Activated CD8-positive, alpha-beta memory T cell treated with anti-CD3 and anti-CD28 coated beads for 48 hours (primary cell): ENCODE measurements at places on chromosomes 3 and 15.

GRCh38 chr3:153704115-153704514 lies 417.1 kb upstream of the ARHGEF26 start:
- DNase-seq: no peak

DNA sequence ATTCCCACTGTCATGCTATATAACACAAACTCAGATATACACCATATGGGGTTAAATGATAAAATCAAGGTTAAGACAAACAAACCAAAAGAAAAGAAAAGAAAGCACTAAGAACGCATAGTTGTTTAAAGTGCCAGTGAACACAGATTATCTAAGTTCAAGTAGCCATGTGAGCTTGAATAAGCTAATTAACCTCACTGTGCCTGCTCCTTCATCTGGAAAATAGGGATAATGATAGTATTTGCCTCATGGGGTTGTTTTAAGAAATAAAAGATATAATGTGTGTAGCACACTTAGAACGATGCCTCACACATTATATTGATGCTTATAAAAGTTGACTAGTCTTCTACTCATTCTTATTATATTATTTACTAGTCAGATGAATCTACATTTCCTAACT lies 72.6 kb upstream of the IL12A start:
- DNase-seq: no peak

DNA sequence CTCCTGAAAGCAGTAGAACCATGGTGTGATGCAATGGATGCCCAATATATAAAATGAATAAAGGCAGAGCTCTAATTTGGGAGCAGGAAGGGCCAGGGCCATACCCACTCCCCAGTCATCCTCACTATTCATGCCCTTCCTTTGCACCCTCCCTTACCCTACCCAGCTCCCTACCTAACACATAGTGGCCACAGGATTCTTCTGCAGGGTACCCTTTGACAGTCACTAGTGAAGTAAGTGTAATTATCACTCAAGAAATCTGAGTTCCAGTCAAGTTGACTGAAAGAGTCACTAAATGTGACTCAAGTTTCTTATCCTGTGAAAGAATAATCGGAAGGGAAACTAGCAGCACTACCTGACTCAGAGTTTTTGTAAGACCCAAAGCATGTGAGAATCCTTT lies 69.2 kb downstream of the RASA2 start:
- DNase-seq: no peak

GRCh38 chr3:187810021-187810446 lies 64.8 kb upstream of the BCL6 start:
- DNase-seq: no peak

DNA sequence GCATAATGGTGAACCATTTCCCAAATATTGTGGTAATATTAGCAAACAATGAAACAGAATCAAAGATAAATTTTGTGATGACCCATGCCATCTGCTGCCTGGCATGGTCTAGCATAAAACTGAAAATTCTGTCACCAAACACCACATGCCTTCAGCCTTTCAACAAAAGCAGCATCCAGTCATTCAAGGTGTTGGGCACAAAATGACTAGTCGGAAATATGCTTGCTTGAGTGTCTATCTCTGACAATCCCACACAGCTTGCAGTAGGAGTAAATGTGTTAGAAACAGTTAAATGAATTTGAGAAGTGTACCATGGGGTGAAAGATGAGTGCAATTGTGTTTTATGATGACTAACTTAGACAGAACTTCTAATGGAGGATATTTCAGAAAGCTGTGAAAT lies 61.7 kb upstream of the CDIN1 start:
- DNase-seq: no peak

GRCh38 chr3:13064964-13065363 lies 8.3 kb downstream of the IQSEC1 start:
- DNase-seq: no peak

- no peak for DNase-seq
Observed at GRCh38 chr3:184694133-184694665, 17.7 kb downstream of the MAGEF1 start.

DNA sequence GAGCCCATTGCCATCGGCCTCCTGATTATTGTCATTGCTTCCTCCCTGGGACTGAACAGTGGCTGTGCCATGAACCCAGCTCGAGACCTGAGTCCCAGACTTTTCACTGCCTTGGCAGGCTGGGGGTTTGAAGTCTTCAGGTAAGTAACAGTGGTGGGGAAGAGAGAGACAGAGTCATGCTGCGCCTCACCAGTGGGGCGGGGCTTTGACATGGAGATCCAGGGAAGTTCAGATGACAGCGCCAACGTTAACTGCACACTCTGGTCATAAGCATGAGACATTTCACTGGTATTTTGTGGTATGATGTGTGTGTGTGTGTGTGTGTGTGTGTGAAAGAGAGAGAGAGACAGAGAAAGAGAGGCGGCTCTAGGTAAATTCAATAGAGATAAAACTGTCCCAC lies 41.0 kb downstream of the AQP9 start:
- DNase-seq: no peak

GRCh38 chr3:172107403-172107802 lies 68.0 kb downstream of the FNDC3B start:
- no peak for DNase-seq

DNA sequence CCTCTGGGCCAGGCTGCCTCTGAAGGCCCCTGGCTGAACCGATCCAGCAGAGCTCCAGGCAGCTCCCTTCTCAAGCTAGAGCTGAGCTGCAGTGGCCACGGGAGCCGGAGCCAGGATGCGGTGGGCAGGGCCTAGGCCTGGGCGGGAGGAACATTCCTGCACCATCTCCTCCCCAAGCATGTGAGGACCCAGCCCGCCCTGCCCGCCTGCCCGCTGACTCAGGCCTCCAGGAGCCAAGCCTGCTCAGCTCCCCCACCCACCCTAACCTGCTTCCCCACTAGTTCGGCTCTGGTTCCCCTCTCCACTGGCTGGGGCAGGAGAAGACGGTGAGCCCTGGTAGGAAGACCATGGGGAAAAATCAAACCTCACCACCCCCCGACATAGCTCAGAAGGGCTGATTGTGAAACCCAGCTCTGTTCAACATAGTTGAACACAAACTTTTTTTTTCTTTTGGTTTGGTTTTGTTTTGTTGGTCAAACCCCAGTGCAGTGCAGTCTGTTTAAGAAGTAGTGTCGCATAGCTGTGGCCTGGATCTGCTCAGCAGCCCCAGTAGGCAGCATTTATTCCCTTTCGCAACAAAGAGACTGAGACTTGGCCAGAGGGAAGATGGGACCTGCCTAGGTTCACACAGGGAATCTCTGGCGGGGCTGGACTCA lies 13.5 kb downstream of the SNX33 start:
- no peak for DNase-seq

- DNase-seq: no peak
Observed at GRCh38 chr3:59553076-59553475, 503.3 kb upstream of the CFAP20DC start.

DNA sequence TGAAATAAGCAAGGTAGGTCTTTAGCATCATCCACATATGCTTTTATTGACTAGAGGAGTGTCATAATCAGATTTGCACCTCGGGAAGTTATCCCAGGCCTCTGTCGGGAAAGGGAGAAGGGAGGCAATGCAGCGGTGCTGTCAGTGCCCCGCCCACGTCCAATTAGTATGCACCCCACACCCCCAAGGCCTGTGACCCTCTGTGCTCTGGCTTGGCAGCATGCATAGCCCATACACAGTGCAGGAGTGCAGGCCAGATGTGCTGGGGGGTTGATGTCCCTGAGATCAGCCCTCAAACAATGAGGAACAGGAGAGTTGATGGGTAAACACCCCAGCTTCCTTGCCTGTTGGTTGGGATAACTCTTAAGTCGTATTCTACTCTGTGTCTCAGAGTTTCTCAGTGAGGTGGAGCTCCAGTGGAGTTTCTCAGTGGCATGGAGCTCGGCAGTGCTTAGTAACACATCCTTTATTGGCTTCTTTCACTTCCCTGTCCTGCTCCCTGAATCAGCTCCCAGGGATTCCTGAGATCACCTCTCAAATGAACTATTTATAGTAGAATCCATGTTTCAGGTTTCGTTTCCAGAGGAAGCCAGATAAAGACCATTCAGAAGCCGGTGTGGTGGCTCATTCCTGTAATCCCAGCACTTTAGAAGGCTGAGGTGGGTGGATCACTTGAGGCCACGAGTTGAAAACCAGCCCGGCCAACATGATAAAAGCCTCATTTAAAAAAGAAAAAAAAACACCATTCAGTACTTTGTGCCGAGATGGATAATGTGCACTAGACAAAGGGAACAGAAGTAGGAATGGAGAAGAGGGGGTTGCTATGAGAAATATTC lies 26.7 kb upstream of the NDUFB4 start:
- no peak for DNase-seq

DNA sequence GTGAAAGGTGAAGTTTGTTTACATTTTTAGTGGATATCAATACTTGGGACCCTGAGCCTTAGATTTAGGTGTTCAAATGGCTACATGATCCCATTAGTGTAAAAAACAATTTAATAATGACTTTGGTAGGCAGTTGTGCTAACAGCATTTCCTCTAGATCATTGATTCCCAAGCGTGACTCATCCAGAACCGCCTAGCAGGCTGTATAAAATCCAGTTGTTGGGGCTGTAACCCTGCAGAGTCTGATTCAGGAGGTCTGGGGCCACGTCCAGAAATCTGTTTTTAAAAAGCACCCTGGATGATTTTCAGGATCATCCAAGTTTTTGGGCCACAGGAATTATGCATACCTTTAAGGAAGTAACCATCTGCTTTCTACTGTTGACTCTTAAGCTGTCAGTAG lies 156.4 kb downstream of the TP63 start:
- no peak for DNase-seq

- no peak for DNase-seq
Observed at GRCh38 chr3:132034097-132034485, 723 bp downstream of the CPNE4 start.

DNA sequence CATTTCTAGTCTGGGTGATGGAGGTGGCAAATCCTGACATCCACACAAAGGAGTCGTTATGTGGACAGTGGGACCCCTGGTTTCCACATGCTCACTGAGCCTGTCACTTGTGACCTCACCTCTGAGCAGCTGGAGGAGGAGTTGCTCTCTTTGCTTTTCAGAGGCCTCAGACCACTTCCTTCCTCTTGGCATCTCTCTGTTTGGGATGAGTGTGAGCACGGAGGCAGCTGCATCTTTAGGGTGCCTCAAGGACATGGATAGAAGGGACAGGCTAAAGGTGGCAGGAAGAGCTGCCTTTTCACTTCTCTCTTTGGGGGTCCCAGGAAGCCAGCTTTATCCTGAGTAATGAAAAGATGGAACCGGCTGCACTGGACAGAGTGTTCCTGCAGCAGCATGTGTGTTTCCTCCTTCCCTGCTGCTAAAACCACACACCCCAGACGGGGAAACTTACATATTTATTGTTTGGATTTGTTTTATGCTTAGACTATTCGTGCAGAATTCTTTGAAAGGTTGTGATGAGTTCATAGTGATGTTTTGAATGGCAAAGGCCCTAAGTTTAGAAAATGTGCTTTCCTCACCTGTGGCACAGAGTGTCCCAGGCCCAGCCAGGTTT lies 31.8 kb downstream of the GPR171 start:
- no peak for DNase-seq

GRCh38 chr3:25287291-25287884 lies 140.7 kb upstream of the RARB start:
- no peak for DNase-seq

DNA sequence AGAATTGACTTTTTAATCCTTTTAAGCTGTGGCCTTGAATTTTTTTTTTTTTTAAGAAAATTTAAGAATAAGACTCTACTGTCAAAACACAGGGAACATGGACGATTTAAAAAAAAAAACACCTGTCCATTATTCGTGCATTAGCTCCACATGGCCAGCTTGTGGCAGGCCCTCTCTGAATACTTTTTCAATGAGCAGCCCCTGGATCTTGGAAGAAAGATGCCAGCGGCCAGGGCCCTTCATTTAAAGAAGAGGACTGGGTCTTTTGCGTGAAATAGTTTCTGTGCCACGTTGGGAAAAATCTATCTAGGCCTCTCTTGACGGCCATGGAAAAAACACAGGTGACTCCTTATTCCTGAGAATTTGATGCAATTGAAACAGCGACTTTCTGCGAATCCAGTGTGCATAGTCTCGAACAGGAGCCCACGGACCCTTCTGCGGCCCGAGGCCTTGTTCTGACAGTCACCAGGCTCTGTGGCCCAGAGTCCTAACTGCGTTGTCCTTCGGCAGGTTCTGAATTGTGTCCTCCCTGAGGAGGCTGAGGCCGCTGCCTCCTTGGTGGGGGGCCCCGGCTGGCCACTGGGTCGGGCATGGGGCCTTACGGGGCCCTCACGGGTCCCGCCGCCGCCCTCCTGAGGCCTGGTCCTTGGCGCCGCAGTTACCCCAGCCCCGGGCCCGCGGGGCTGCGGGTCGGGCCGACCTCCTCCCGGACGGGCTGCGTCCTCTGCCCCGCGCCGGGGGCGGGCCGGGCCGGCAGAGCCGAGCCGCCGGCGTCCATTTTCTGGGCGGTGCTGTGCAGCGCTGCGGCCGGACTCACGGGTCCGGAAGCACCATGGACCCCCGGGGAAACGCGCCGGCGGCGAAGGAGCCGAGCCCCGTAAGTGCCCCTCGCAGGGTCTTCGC lies 33.5 kb downstream of the ZBTB38 start:
- DNase-seq: no peak

- no peak for DNase-seq
Observed at GRCh38 chr3:156471431-156471830, 83.5 kb downstream of the SSR3 start.

- DNase-seq: no peak
Observed at GRCh38 chr3:126108676-126109050, 24.7 kb upstream of the SLC41A3 start.

DNA sequence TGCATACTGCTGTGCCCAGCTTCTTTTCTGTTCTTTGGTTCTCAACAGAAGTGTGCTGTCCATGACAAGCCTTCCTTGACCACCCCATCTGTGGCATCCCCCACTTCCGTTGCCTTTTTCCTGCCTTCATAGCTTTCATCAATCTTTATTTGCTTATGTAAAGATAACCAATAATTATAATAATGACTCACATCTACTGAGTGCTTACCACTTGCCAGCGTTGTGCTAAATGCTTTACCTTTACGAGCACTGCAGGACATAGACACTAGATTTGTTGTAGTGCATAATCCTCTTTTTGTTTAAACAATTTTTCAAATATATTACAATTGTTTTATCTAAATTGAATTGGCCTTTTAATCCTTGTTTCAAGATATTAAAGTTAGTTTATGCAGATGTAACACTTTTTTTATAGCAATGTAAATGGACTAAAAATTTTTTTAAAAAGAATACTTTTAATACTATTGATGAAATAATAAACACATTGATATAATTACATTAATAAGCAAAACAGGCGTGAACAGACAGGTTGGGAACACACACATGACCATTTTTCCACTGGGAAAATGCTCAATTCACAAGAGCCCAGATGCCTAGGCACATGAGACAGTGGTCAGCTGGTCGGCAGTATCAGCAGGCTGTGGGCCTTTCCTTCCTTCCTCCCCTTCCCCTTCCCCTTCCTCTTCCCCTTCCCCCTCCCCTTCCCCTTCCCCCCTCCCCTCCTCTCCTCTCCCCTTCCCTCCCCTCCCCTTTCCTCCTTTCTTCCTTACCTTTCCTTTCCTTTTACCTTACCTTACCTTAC lies 42.5 kb downstream of the TRAK1 start:
- DNase-seq: no peak
